Stimulated activated naive CD4-positive, alpha-beta T cell (primary cell): ENCODE measurements at places on chromosomes 4 and X.

DNA sequence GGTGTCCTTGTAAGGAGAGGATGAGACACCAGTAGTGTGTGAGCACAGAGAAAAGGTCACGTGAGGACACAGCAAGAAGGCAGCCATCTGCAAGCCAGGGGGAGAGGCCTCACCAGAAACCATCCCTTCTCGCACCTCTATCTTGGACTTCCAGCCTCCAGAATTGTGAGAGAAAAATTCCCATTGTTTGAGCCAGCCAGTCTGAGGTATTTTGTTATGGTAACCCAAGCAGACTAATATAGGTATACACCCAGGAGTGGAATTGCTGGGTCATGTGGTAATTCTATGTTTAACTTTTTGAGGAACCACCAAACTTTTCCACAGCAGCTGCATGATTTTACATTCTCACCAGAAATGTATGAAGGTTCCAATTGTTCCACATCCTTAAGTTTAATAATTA, 25.6 kb downstream of the ZDHHC9 start:
- no peak for DNase-seq

GRCh38 chrX:134803060-134803459, 144.8 kb upstream of the PLAC1 start:
- DNase-seq: no peak

GRCh38 chr4:125168531-125168930, 146.2 kb upstream of the FAT4 start:
- no peak for DNase-seq

DNA sequence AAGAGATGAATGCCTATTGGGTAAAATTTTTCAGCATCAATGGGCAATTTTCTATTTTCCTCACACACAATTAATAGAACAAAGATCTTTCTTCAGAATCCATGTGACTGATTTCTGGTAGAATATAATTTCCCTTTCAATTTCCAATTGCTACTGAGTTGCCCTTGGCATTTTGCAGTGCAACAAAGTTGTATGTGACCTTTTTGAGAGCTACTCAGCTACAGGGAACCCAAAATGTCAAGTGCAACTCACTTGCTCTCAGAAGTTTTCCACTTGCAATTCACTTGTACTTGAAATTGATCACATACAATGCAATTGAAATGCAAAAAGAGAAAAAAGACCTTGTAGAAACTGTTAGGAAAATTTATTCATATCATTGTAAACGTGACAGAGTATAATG, 245.5 kb downstream of the BANK1 start:
- no peak for DNase-seq

GRCh38 chr4:120105472-120105871, 38.8 kb upstream of the MAD2L1 start:
- DNase-seq: no peak

- no peak for DNase-seq
Observed at GRCh38 chrX:17471121-17471520, 96.1 kb downstream of the NHS start.

GRCh38 chr4:125317525-125317877, 2.7 kb downstream of the FAT4 start:
- no peak for DNase-seq
